ENCODE measurements at places on chromosomes 7 and 10.

DNA sequence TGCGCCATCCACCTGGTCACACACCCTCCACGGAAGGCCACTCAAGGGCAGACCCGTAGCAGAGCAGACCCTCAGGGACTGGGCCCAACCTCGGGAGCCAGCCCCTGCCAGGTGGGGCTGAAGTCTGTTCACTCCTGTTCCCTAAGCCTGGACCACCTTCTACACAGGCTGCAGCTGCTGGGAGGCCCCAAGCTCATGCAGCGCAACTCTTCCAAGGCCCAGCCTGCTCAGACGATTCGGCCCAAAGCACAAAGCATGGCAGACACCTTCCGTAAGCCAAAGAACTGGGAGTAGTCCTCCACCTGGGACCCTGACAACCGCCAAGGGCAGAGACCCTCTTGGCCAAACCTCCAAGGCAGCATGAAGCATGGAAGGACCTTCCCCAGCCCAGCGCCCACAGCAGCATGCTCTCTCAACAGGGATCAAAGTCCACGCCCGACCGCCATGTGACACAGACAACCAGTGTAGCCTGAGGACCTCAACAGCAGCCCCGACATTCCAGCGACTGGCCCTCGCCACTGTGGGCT is 11.5 kb downstream of the SHH start:
- no peak for DNase-seq

DNA sequence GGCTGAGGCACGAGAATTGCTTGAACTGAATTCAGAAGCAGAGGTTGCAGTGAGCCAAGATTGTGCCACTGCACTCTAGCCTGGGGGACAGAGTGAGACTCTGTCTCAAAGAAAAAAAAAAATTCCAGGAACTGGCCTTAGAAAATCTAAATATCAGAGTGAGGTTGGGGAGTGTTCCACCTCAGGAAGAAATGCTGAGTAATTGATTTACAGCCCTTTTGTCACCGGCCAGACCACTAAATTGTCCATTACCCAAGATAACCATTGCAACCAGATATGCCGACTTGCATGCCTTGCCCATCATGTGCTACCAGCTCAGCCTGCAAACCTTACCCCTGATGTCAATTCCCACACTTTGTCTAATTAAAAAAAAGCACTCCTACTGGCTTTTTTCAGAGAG is 42.4 kb downstream of the CRCP start:
- DNase-seq = no peak

GRCh38 chr10:71881647-71882355 is 30.8 kb upstream of the PSAP start:
- DNase-seq = no peak

DNA sequence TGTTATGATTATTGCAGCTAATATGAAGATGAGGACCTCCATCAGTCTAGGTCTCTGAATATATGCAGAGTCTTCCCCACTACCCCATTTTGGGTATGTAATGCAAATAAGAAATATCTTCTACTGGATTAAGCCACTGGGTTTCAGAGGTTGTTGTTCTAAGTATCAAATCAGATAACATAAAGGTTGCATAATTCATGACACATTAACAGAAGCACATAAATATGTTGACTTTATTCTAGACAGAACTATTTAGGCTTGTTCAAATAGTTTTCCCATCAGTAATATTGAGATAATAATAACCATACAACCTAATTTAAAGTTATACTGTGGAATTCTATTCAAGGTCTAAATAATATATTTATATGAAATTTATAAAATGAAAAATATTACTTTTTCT is 157.1 kb downstream of the ETV1 start:
- DNase-seq = no peak

- DNase-seq = no peak
These were observed 7.1 kb upstream of the SEMA3E start for GRCh38 chr7:83655951-83656556.

- no peak for DNase-seq
These were observed 947.1 kb downstream of the GRM8 start for GRCh38 chr7:126305671-126306070.

DNA sequence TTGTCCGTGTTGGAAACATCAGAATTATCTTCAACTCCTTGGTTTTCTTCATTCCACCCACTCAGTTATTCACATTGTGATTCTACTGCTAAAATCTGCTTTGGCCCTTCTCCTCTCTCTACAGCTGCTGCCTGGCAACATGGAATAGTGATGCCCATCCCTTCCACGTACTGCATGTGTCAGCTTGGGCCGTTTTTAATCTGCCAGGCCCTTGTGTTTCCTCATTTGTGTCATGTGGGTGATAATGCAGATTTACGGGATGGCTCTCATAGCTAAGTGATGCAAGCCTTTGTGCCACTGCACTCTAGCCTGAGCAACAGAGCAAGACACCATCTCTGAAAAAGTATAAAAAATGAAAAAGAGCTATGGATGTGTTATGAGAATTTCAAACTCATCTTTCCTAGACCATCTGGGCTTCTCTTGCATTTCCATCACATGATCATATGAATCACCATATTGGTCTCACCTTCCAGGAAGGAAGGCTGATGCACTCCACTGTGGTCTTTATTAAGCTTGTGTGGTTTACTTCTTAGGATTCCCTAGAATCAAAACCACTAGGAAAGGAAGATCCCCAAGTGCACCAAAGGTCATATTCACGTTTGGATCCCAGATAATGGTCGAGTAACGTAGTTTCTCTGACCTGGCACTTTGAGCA is 20.6 kb upstream of the CELF2 start:
- no peak for DNase-seq

DNA sequence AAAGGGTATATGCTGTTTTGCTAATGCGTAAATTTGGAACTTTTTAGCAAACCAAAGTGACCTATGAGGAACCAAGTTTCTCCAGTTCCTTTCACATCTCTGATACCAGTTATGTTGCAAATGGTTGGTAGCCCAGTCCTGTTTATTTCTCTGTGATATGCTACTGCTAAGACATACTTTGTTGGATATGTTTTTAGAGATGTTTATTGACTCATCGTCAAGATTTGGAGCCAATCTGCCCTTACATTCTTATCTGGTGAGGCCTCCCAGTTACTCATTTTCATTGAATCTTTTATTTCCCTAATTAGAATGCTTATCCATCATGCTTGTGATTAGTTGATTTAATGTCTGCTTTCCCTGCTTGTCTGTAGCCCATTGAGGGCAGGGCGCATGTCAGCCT is 58.9 kb downstream of the LRGUK start:
- DNase-seq = no peak

GRCh38 chr7:45893996-45894664 is 5.8 kb downstream of the IGFBP1 start:
- no peak for DNase-seq

GRCh38 chr10:122767621-122768388 is 68.2 kb upstream of the C10orf120 start:
- DNase-seq = no peak

- no peak for DNase-seq
These were observed 40.2 kb downstream of the FBH1 start for GRCh38 chr10:5930272-5930671.

GRCh38 chr10:77501152-77501845 is 136.3 kb downstream of the KCNMA1 start:
- DNase-seq = peak; percentile 26

GRCh38 chr7:123351516-123352505 is 152.0 kb upstream of the SLC13A1 start:
- DNase-seq = no peak

DNA sequence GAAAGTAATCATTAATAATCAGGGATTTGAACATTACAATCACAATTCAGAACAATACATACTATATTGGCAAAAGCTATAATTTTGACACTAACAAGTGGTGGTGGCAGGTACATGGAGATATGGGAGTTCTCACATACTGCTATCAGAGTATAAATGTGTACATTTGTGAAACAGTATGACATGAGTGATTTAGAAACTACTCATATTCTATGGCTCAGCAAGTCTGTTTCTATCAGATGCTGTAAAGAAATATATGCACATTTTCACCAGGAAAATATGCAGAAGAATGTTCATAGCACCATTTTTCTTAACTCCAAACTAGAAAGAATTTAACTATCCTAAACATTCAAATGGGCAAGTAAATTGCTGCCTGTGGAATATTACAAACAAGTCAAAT is 620.0 kb downstream of the SH2D4B start:
- no peak for DNase-seq

- no peak for DNase-seq
These were observed 5.0 kb downstream of the LBX1 start for GRCh38 chr10:101224060-101224909.

DNA sequence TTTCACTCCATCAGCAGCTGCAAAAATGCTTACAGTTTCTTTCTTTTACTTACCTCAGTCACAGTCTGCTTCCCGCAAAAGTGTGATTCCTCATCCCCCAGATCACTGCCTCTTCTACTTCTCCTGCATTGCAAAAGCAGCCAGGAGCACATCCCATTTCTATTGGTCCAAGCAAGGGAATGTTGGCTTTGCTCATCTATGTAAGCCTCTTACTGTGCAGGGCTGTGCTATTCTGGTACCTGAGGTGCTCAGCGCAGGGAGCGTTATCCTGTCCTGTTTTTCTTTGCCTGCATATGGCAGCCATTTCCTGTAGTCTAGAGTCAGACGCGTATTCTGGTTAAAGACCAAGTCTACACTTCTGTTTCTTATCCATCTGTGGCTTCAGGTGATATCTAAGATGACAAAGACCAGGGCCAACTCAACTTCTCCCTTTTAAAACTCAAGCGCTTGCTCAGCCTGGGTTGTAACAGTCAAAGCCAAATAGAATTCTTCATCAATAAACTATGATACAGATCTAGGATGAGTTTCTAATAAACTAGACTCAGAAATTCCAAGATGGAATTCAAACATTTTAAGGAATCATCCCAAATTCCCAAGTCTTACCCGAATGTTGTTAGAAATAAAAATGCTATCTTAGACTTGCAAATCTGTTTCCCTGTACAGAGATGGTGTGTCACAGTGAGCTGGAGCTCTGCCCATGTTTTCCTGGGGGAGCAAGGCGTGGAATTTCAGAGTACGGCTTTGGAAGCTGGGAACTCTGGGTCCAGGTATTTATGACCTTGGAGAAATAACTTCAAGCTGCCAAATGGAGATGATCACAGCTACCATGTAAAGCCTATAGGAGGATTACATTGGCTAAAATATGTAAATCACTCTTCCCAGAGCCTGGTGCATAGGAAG is 6.1 kb upstream of the RBM17 start:
- no peak for DNase-seq

DNA sequence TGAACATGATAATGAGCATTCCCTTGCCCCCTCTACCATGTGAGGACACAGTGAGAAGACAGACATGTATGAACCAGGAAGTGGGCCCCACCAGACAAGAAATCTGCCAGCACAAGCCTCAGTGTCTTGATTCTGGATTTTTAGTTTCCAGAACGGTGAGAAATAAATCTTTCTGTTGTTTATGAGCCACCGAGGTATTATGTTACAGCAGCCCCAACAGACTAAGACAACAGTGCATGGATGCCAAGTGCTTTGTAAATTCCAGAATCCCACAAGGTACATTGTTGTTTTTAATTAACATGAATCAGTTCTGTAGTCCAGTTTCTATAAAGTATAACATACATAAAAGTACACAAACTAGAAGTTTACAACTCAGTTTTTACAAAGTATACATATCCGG is 162.2 kb downstream of the ARHGAP21 start:
- DNase-seq = no peak

GRCh38 chr10:28459453-28460144 is 73.3 kb upstream of the WAC start:
- DNase-seq = no peak

GRCh38 chr7:150410131-150410530 is 31.0 kb downstream of the ZNF775 start:
- DNase-seq = no peak

GRCh38 chr7:98877692-98878364 is 504 bp upstream of the TRRAP start:
- DNase-seq = no peak

DNA sequence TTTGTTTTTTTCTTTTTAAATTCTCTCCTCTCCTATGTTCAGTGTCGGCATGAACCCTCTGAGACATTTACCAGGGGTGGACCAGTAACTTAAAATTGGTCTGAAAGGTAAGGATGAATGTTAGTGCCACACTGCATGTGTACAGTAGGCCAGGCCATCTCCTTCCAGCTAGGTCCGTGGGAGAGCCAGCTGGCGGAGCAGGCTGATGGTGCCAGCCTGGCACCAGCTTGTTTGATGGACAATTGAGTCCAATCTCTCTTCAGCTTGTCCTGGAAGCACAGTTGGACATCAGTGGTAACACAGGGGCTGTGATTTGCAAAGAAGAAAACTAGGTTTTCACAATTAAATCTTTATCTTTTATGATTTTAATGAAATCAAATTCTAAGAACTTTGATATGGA is 136.5 kb downstream of the CNNM2 start:
- no peak for DNase-seq

GRCh38 chr10:51158832-51159231 is 84.5 kb downstream of the PRKG1 start:
- DNase-seq = no peak

- no peak for DNase-seq
These were observed 181.7 kb downstream of the LRMDA start for GRCh38 chr10:75612904-75613684.

GRCh38 chr7:93148144-93148543 is at the start of gene SAMD9L:
TSS of gene SAMD9L (minus strand) at chr7:93148385. CDS start at chr7:93135971, 12,414 bp downstream.
- DNase-seq = no peak

DNA sequence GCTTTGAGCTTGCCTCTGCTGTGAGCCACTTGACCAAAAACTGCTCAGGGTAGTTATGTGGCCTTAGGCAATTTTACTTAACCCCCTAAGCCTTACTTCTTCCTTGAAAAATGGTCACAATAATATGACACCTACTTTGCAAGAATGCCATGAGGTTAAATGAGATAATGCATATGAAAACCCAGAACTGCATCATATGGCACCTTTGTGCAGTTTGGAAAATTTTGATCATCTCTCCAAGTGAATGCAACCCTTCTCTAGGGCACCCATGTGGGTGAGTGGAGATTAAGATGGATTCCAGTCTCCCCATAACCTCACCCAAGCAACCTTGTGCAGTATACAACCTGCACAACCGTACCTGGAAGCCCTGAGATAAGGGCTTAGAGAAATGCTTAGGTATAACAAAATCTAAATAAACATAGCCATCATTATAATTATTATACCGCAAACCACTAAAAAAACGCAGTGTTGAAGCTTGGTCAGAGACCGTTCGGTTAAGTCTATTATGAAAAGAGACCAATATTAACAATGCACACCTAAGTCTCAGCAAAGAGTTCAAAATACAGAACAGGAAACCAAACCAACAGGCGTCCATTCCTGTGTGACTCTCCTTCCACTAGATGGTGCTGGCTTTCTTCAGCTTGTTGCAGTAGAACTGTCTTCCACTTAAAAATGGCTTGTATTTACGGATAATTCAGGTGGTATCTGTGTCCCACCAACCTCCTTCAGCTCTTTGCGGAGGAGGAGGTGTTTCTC is 21.0 kb upstream of the ASB15 start:
- DNase-seq = no peak

DNA sequence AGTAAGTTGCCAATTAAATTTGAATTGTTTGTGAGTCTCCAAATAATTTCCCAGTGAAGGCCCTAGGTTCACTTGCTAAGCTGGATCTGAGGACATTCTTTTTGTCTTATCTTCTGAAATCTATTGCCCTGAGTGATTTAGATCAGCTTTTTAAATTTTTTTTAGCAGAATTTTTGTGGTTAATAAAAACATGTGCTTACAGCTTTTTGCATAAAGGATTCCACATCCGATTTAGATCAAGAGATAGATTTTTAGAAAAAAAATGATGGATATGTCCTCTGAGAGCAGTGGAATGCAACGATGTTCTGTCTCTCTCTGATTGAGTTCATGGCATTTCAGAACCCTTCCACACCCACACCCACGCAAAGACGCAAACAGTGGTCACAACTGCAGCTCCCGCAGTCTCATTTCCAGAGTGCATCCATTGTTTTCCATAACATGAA is 358.8 kb downstream of the SUGCT start:
- no peak for DNase-seq

- DNase-seq = no peak
These were observed 651.8 kb downstream of the PARD3 start for GRCh38 chr10:34163075-34163905.
